HCEC 1CT (cell line): ENCODE measurements at places on chromosomes 16 and 17.

- no peak for DNase-seq
Measured at GRCh38 chr17:81128338-81128737, 37.0 kb upstream of the PVALEF start.

GRCh38 chr16:49486400-49486799, 112.8 kb downstream of the C16orf78 start:
- no peak for DNase-seq

DNA sequence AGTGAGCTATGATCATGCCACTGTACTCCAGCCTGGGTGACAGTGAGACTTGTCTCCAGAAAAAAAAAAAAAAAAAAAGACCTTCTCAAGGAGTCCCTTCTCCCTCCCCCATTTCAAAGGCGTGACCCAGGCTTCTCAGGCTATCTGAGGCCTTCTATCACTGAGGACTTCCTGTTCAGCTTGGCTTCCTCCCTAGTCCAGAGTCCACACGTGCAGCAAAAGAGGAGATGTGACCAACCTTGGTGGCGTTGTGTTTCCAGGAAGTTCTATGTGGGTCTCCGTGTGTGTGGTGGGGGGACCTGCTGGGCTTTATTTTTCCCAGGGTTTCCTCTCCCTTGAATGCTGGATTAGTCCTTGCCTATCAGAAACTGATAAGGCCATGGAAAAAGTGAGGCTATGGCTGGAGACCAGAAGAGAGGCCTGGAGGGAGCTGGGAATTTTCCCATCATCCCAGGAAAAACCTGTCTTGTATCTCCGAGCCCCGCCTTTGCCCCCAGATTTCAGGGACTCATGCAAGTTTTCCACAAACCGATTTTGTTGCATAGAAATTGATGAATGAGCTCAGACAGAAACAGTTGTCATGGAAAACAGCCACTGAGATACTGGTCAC, 148.1 kb downstream of the SALL1 start:
- DNase-seq: no peak

DNA sequence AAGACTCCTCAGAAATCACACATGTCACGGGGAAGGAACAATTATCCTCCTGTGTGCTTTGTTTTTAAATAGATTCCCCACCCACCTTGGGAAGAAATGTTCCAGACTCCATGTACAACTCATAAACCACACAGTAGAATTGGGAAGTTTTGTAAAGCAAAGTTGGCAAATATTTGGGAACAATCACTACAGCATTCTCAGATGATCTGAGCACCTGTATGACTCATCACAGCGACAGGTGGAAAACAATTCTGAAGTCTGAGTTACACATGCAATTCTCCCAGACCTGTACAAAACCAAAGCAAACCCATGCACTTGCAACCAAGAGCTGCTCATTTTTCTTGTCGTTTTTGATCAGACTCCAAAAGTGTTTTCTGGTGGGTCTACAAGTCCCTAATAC, 14.4 kb upstream of the MYLK3 start:
- no peak for DNase-seq

DNA sequence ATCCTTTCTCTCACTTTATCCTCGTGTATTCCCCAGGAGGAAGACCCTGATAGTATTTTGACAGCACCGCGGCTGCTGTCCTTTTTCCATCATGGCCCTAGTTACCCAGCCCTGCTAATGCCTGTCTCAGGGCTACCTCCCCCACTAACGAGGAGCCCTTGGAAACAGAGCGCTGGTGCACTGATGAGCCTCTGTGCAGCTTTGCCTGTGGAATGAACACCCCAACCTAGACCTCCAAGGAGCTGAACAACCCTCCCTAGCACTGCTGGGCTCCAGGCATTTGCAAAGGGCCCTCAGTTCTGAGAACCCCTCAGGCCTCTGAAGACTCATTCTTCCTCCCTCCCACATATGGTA, 23.3 kb upstream of the CCL1 start:
- DNase-seq: no peak

DNA sequence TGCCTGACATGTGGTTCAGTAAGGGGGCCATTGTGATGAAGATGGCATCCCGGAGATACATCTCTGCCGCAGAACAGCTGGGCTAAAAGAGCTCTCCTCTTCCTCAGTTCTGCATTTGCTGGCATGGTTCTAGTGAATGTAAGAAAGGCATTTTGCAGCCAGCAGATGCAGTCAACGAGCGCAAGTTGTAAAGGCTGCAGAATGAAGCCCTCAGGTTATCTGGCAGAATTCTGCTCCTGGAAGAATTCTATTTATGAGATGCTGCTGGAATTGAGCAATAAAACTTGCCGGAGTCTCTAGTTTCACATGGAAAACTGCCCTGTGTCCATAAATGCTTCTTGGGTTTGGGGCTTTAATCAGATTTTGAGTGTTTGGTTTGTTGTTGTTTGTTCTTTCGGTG, 176.8 kb upstream of the HSBP1 start:
- DNase-seq: no peak

GRCh38 chr16:70592106-70592571, 54.2 kb upstream of the IL34 start:
- DNase-seq: no peak

GRCh38 chr17:77424585-77425344, 284.0 kb downstream of the SEC14L1 start:
- peak; percentile 94 for DNase-seq

- DNase-seq: no peak
Measured at GRCh38 chr16:85781695-85782370, 17.5 kb downstream of the EMC8 start.

- DNase-seq: no peak
Measured at GRCh38 chr17:8967861-8968260, 2.4 kb upstream of the PIK3R5 start.

- DNase-seq: peak; percentile 26
Measured at GRCh38 chr16:29857133-29857760, 5.8 kb downstream of the CDIPT start.

- no peak for DNase-seq
Measured at GRCh38 chr16:10923650-10924214, 18.5 kb downstream of the DEXI start.
